ENCODE measurements at places on chromosomes 3 and 15. TPM values are rescaled to one million over a fixed set of nuclear protein-coding genes. Genes with fewer than 3 reads are reported as not detected.

- DNase-seq = no peak
Measured at GRCh38 chr3:169971522-169971921, 4.9 kb downstream of the SEC62 start.

- no peak for DNase-seq
Measured at GRCh38 chr3:5115506-5116162, 6.5 kb upstream of the ARL8B start.

DNA sequence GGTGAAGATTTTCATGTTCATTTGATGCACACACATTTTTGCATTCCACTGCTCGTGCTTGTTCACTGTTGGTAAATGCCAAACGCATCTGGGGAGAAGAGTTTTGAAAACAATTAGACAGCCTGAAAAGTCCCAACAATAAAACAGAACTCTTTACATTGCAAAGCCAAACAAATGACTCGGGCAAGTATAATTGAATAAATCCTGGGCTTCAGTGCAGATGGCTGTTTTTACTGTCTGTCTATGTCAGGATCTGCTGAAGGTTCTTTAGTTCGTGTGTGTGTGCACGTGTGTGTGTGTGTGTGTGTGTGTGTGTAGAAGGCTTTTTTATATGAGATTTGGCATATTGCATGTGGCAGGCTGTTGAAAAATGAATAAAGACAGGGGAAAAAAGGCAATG lies 277.5 kb upstream of the CDIN1 start:
- DNase-seq = no peak

- no peak for DNase-seq
Measured at GRCh38 chr3:28973609-28974008, 307.3 kb upstream of the RBMS3 start.

GRCh38 chr3:138351916-138352550 lies 3.7 kb downstream of the MRAS start:
- DNase-seq = no peak

DNA sequence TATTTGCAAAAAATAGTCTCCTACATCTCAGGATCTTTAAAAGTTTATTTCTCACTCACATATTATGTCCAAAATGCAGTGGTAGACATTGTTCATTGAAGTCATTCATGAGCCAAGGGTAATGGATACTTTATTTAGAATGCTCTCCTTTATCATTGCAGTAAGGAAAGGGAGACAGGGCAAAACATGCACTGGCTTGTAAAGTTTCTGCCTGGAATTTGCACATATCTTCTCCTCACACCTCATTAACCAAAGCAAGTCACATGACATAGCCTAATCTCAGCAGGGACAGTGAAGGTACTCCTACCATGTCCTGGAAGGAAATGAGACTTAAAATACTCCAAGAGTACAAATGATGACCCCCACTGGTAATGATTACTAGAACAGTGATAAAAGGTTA lies 333.7 kb upstream of the EPHA3 start:
- DNase-seq = no peak

GRCh38 chr15:88995449-88995848 lies 82.3 kb upstream of the MFGE8 start:
- DNase-seq = no peak

DNA sequence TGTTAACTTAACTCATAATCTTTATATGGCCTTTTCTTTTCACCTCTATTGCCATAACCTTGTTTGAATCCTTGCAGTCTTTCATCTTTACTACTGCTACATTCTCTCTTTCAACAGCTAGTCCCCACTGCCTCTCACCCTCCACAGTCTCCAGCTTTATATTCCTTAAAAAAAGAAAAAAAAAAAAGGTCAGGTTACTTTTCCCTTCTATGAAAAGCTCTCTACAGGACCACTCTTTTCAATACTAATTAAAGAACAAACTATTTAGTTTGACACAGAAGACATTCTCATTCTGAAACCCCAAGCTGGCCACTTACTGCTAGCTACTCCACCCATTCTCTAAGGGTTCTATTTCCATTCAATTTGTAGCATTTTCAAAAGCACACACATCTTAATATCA lies 25.6 kb downstream of the CADM2 start:
- DNase-seq = no peak

DNA sequence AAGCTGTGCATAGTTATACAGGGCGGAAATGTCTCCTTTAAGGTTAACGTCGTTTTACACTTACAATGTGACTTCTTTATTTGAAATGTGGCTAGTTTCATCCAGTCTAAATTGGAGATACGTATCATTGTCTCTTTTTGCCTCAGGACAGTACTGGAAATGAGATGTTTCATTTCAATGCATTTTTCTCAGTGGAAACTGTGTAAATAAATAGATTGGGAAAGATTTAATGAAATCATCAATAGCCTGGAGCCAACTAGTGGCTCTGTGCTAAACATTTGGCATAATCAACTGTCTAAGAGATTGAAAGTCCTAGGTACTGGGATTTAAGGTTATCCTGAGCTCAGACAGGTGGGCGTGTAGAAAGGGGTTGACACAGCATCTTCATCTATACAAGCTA lies 691.5 kb upstream of the CCDC54 start:
- no peak for DNase-seq

- DNase-seq = no peak
Measured at GRCh38 chr3:156317462-156318074, 197.2 kb downstream of the KCNAB1 start.

DNA sequence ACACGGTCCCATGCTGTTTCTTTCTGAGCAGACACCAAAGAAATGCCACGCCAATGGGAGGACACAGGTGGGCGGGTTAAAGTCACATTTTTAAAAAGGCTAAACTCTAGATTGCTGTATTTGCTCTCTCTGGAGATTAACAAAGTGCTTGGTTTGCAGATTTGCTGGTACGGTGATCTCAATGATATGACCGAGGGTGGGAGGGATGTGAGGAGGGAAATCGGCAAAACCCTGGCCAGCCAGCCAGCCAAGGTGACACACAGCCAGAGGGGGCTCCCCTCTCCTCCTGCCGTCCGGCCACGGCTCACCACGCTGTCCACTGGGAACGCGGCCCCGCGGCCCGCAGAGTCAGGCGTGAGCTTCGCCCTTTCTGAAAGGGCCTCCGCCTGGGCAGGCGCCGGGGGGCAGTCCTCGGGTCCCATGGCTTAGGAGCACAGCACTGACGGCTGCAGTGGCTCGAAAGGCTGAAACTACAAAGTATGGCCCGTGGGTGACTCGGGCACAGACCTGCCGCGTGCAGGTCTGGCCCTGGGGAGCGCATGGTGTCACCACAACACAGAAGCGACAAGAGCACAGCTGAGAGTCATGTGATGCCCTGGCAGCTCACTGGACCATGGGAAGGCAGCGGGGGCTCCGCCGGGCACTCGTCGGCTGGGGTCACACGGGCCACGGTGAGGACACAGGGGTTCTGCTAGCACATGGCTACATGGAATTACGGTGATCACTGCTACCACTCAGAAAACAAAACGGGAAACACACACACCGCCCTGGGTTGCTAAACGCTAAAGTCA lies 57.8 kb upstream of the RPL32 start:
- DNase-seq = peak; percentile 51

DNA sequence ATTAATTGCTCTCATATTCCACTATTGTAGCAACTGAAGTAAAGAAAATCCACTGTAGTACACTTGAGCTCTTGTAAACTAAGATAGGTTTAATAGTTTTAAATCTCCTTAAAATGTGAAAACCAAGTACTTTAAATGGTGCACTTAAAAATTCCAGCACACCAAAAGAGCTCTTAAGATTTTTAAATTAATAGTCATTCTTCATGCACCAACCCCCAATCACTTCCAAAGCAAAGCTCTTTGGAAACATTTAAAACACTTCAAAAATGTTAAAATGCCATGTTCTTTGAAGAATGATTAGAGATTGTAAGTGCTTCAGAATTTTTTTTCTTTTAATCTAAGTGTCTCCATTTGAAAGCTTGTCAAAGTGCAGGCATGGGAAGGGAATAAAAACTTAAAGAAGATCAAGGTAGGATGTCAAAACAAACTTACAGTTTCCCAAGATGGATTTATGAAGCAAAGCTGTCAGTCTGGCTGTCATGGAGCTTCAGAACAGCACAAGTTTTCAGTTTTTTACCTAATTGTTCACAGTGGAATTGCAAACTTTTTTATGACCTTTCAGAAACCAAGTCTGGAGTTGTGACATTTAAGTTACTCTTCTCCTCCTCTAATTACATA lies 84.3 kb downstream of the ARPP21 start:
- no peak for DNase-seq

- no peak for DNase-seq
Measured at GRCh38 chr3:197001106-197001971, 28.3 kb downstream of the MELTF start.

DNA sequence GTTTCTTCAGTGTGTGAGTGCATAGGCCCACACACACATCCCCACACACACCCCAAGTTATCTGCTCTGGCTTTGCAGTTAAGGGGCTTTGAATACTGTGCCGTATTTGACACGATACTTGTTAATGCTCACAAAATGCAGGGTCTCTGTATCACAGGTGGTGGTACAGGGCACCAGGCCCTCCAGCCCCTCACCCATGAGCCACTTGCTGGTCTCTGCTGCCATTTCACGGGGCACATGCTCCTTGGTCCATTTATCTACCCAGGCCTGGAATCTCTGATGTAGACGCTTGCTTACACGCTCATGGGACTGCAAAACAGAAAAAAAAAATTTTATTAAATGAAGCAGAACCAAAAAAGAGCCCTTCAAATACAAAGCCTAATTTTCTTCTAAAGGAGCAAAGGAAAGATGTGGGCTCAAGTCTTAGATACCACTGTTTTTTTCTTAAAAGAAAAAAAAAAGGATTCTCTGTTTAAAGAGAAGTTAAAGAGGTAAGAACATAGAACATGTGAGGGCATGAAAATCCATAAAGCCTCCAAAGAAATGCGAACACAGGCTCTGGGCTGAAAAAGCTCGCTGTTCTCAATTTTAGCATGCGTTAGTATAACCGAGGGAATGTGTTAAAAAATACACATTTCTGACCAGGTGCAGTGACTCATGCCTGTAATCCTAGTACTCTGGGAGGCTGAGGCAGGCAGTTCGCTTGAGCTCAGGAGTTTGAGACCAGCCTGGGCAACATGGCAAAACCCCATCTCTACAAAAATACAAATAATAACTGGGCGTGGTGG lies 3.7 kb upstream of the MAN2C1 start:
- no peak for DNase-seq

DNA sequence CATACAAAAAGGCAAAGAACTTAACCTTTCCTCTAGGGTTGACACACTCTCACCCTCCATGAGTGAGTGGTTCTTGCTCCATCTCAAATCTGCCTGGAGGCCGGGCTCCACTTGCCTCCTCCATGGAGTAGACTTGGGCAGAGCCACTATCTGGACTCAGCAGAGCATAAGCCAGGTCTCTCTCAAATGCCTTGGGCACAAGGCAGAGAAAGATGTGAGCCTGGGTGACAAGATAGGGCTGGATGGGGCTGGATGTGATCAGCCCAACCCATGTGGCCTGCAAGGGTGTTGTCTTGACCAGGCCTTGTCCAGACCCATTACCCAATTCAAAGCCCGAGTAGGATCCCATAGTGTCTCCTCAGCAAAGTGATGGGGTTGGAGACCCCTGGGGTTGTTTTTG lies 4.2 kb upstream of the RPL29 start:
- peak; percentile 11 for DNase-seq

DNA sequence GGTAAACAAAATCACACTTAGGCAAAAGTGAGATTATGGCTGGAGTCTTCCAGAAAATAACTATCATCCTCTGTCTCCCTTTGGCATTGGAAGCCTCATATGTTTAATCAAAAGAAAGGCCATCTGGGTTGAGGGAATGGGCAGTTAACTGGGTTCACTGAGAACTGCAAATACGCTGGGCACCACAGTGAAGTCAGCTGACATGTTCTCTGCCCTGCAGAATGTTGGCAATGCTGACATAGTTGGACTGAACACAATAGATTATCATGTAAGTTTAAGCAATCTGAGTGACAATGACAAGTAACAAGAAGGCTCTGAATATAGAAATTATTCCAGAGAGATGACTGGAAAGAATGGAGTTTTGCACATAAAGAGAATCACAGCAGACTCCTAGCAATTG lies 43.8 kb upstream of the SLC25A26 start:
- no peak for DNase-seq

DNA sequence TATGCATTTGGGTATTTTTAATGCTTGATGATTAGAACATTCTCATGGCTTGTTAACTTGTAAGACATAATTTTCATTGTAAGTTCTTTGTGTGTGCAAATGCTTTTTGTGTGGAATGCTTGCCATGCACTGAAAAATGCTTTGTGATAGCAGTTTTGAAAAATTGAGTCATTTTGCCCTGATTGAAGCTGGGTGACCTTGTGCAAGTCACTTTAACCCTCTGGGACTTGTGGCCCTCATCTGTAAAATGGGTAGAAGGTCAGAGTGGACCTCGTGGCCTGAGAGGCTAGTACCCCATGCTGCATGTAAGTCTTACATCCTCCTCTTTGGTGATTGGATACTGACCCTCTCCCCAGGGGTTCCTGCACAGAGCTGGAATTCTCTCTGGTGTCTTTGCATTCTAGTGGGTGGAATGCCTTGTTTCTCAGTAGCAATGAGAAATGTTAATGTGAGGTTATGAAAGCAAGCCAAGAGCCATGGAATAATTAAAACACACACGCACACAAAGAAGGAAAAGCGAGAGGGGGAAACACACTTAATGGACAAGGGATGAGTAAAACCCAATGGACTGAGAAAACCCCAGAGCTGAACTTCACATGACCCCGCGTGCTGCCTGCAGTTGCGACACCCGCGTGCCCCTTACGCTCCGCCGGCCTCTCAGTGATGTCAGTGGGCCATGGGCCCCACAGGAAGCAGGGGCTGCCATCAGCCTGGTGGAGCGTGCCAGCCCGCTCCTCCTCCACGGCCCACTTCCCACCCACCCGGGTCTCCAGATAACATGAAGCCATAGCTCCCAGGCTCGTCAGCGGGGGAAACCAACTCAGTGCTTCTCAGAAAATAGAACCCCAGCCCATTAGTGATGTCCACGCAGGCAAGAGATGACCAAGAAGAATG lies 44.0 kb downstream of the SMAD3 start:
- peak; percentile 89 for DNase-seq

DNA sequence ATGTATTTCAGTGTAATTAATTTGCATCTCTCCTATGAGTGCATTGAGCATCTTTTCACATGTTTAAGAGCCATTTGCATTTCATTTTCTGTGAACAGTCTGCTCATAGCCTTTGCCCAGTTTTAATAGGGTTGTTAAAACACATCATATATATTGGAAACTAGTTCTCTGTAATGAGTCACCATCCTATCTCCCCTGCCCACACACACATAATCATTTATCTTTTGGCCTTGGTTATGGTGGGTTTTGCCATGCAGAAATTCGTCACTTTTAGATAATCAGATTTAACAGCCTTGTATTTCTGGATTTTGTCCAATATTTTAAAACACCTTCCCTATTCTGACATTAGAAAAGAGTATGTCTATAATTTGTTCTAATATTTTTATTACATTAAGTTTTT lies 11.9 kb upstream of the CHRM5 start:
- DNase-seq = no peak

GRCh38 chr3:36689560-36689959 lies 74.8 kb downstream of the DCLK3 start:
- no peak for DNase-seq

- DNase-seq = no peak
Measured at GRCh38 chr3:51657234-51657633, 13.8 kb upstream of the TEX264 start.

- DNase-seq = no peak
Measured at GRCh38 chr3:34889641-34890040, 749.7 kb upstream of the ARPP21 start.

- no peak for DNase-seq
Measured at GRCh38 chr3:129824926-129825541, 68.5 kb downstream of the TMCC1 start.

BCHE gene
- 5.5 TPM for total RNA-seq

Data from Right ventricle myocardium inferior (tissue), 1 donor.